Cortex of kidney (tissue), 1 donor: ENCODE measurements at places on chromosomes 3 and 15.

- DNase-seq = no peak
These were observed 21.2 kb downstream of the CFAP100 start for GRCh38 chr3:126415661-126416591.

GRCh38 chr3:102084704-102085103 is 235.4 kb downstream of the NFKBIZ start:
- DNase-seq = no peak

GRCh38 chr15:71494563-71495397 is 315.6 kb upstream of the NR2E3 start:
- DNase-seq = no peak

DNA sequence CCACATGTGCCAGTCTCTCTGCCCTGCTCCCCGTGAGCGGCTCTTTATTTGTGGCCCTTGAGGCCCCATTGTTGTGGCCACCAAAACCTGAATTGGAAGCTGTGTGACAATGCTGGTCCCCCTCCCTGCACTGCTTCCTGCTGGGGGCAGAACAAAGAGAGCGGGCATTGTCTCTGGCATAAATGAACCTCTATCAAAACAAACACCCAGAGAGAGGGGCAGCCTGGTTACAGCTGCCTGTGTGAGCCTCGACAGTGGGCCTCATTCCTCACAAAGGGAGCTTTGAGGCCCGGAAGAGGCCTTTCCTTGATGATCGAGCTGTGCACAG is 152.9 kb downstream of the IGF1R start:
- DNase-seq = no peak

- DNase-seq = no peak
These were observed 60.8 kb downstream of the UACA start for GRCh38 chr15:70702584-70702983.

DNA sequence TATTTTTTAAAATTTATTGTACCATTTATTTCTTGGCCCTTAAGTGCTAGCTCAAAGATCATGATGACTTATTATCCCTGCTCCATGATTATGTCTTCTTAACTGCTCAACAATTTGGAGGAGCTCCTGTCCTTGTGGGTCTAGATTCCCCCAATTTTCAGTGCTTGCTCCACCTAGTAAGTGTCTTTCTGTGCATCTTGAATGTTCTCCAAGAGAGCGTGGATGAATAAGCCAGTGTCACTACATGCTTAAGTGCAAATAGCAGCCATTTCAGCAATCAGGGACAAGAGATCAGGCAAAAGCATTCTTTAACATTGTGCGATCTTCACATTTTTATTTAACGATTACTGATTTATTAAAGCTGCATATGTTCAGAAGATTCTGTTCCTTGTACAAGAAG is 99.4 kb downstream of the ALCAM start:
- no peak for DNase-seq

GRCh38 chr3:194386648-194387047 is 12.4 kb downstream of the GP5 start:
- no peak for DNase-seq

DNA sequence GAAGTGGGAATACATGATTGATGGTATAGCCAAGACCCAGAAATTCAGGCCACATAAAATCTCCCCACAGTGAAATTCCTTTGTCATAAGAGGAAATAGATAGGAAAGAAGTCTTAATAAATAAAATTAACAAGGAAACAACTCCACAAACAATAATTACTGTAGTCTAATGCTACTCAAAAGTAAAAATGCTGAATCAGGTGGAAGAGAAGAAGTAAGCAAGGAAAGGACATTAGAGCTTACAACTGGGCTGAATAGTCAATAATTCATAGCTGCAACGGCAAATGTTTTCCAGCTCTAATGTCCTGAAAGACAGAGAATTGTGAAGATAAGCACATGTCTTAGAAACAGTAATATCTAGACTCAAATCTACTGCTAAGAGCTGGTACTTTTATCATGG is 64.4 kb downstream of the STRIT1 start:
- DNase-seq = no peak

DNA sequence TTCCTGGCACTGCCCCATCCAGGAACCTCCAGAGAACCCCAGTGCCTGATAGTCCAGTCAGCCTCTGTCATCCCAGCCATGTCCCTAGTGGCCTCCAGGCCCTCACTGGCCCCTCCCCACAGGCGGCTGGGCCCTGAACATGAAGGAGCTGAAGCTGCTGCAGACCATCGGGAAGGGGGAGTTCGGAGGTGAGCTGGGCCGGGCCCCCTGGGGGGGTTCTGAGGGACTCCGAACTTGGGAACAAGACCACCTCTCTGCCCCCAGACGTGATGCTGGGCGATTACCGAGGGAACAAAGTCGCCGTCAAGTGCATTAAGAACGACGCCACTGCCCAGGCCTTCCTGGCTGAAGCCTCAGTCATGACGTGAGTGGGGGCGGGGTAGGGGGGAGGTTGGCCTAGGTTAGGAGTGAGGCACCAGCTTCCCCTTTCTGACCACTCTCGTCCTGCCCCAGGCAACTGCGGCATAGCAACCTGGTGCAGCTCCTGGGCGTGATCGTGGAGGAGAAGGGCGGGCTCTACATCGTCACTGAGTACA is 12.0 kb upstream of the LMAN1L start:
- DNase-seq = no peak

DNA sequence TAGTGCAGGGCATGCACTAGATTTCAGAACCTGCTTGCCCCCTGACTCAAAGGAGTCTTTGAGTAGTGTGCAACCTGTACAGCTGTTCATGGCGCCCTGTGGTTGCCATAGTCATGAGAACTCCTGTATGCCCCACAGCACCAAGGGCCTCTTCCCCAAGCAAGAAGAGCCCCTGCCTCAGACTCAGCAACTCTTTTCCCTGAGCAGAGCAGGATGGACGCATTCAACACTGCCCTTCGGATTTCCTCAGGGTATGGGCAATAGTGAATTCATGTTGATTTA is 89.7 kb upstream of the KLF13 start:
- no peak for DNase-seq

DNA sequence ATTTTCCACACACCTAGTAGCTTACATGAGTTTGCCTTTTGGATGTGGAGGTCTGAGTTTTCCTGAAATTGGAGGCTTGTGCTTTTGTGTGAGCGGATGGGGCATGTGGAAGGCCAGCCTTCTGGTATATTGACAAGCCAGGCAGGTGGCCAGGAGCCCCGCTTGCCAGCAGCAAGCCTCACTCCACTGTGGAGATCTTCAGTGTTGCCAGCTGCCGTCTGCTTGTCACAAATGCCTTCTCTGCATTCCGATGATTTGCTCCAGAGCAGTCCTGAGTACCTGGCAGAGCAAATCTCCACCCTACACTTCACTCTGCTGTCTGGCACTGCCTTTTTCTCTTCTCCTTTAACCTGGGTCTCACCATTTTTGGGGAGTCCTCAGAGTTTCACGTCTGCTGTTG is 29.1 kb upstream of the CHST2 start:
- no peak for DNase-seq

DNA sequence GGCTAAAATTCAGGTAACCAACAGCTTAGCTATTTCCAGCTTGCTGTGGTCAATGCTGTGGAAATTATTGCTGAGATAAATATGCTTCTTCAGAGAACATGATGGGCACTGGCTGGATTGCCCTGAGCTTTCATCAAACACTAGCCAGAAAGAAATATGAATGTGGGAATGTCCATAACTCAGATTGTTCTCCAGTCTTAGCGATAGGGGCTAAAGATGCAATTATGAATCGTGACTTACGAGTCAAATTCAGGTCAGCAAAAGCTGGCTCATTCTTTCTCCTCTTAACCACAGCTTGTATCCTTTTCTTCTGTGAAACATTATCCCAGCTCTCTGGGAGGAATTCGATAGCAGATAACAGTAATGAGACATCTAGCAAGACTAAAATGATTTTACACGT is 307.6 kb downstream of the RYR3 start:
- no peak for DNase-seq
